Cortex of kidney (tissue), 1 donor: ENCODE measurements at places on chromosomes 3 and 15.

- DNase-seq, result no peak
Observed at GRCh38 chr3:5191555-5192304, 4.2 kb downstream of the EDEM1 start.

DNA sequence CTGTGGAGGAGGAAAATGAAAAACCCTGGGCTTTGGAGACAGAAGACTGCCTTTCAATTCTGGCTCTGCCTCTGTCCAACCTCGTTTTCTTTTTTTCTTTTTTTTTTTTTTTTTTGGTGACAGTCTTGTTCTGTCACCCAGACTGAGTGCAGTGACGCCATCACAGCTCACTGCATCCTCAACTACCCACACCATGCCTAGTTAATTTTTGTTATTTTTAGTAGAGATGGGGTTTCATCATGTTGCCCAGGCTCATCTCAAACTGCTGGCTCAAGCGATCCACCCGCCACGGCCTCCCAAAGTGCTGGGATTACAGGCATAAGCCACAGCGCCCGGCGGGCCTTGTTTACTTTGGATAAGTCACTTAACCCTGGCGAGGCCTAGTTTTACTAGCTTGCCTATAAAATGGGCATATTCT lies 66.3 kb upstream of the SLC25A26 start:
- no peak for DNase-seq

GRCh38 chr15:65413760-65414144 lies 9.0 kb downstream of the IGDCC4 start:
- no peak for DNase-seq

- DNase-seq, result no peak
Observed at GRCh38 chr3:181739628-181740027, 27.9 kb downstream of the SOX2 start.

GRCh38 chr3:127044996-127045395 lies 62.1 kb downstream of the PLXNA1 start:
- DNase-seq, result no peak

DNA sequence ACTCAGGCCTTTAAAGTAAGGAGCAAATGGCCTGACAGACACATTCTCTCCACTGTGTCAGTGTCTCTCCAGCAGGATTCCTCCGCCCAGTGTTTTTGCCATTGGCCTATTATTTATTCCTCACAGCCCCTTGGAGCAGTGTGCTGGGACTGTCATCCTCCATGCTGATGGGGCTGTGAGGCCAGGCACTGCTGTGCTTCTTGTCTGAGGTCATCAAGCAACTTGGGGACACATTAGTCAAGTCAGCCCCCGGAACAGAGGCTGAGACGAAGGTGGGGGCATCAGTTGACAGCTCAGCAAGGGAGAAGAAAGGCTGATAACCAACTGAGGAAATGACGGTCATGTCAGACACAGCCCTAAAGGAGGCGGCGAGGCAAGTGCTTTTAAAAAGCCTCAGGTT lies 67.4 kb downstream of the XXYLT1 start:
- no peak for DNase-seq

DNA sequence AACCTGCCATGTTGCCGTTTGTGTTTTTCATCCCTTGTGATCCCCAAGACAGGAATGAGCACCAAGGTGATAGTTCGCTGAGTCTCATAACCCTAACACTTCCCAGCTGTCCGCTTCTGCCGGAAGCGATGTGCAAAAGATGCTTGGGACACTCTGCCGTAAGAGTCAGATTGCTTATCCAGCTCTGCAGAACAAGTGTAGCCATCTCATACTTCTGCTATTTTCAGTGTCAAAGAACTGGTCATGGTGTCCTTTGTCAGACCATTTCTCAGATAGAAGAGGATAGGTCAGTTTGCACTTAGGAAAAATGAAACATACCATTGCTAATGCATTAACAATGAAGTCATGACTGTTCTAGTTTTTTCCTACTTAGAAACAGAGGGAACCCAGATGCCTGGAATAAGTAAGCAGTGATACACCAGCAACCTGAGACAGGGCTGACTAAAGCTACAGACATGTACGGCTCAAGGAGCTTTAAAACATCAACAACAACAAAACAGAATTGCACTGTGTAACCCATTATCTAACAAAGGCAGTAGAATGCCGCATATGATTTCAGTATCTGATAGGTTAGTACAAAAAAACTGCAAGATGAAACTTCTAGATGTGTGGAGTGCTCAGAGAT lies 134.0 kb upstream of the IL12A start:
- DNase-seq, result no peak

DNA sequence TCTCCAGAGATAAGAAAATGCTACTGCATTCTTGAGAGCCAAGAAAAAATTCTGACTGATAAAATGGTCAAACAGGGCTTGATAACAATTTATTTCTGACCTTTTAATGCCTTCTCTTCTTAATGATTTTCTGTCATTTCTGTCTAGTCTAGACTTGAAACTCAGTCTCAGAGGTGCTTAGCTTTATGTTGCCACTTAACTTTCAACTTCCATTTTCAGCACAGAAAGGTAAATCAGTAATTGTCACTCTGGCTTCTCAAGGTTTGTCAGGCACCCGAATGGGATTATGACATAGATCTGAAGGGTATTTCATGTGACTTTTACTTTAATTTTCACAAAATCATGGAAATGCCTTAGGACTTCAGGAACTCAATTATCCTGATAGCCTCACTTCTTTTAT lies 155.4 kb upstream of the GBE1 start:
- no peak for DNase-seq

GRCh38 chr3:150503402-150504099 lies 42.7 kb downstream of the SERP1 start:
- DNase-seq, result no peak

DNA sequence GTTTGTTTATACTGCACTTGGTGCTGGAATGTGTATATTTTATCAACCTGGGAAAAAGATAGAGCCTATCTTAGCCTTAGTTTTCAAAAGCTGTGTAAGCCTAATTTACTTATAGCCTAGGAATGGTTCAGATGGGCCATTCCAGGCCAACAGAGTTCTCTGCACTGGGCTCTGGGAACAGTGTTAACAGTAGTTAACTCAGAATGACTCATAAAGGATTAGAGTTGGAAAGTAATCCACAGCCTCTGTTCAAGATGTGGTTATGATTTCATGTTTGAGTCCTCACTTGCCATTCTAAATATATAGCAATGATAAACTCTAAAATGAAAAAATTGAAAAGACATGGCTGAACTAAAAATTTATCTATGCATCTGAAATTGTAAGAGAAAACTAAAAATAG lies 22.6 kb upstream of the PEX5L start:
- DNase-seq, result no peak

DNA sequence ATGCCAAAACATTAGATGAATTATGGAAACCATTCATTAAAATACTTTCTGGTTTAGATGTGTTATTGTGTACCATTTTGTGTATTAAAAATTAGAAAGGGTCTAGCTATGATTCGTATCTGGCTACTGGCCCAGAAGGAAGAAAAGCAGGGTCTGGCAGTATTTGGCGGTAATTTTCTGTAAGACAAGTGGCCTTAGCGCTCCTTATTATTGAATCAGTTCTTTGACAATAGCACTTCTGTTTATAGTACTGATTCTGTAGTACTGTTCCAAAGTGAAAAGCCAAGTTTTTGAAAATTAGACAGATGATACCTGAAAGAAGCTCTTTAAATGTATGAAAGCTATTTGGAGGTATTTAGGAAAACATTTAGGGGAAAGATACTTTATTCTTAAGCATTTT lies 10.2 kb downstream of the GLCE start:
- no peak for DNase-seq

GRCh38 chr3:64360280-64360679 lies 135.0 kb upstream of the PRICKLE2 start:
- no peak for DNase-seq

DNA sequence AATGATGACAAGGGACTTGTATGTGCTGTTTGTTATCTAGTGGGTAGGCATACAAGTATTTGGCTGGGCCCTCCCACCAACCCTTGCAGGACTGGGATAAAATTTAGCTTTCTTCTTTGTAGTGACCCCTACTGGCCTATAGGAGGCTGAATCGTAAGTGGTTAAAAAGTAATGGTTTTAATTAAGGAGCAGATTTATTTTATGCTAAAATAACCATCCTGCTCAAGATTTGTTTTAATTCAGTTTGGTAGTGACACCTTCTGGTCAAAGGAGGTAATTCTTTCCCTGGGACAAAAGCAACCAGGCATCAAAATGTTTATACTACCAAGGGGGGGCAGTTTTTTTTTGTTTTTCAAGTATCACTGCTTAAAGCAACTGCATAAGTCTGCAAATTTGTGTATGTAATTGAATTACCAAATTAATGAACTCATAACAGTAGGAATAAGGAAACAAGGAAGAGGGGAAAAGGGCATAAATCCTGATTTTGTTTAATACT lies 70.7 kb downstream of the TOP2B start:
- DNase-seq, result no peak

GRCh38 chr3:132210476-132211346 lies 106.5 kb upstream of the ACP3 start:
- no peak for DNase-seq

GRCh38 chr3:71503525-71504249 lies 79.8 kb downstream of the FOXP1 start:
- DNase-seq, result no peak
